Neural crest cell (in vitro differentiated cells): ENCODE measurements at places on chromosomes 12 and 14. TPM values are rescaled to one million over a fixed set of nuclear protein-coding genes. Genes with fewer than 3 reads are reported as not detected.
A peak's percentile ranks its signal among the peaks of the same experiment; 100 is the strongest.

DNA sequence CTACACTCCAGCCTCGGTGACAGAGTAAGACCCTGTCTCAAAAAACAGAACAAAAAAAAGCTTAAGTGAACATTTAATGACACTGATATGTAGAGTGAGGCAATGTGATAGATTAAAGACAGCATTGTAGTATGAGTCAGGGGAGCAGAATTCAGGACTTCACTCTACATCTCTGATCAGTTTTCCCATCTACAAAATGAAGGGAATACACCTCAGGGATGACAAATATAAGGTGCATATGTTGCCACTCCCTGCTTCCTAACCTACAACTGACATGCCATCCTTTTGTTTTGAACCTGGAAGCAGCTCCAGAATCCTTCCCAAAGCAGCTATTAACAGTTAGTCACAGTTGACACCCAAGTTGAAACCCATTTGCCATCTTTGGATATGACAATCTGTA, 30.9 kb upstream of the STRN3 start:
- H3K27me3 ChIP-seq: no peaks in the 10 kb centered on the region
- no peak for DNase-seq
- H3K4me1 ChIP-seq: no peaks in the 10 kb centered on the region
- no peak overlapping the region for H3K4me3 ChIP-seq

FAM234B gene
- 16.0 and 16.3 TPM in 2 replicates for total RNA-seq

- H3K4me3 ChIP-seq: peak overlapping the region; percentile 7
- no peak overlapping the region for H3K27ac ChIP-seq
- H3K36me3 ChIP-seq: no peaks in the 10 kb centered on the region
- H3K4me1 ChIP-seq: peaks cover 19% of the 10 kb centered on the region
These were observed 5.5 kb downstream of the NDRG2 start for GRCh38 chr14:21019366-21019765.

DNA sequence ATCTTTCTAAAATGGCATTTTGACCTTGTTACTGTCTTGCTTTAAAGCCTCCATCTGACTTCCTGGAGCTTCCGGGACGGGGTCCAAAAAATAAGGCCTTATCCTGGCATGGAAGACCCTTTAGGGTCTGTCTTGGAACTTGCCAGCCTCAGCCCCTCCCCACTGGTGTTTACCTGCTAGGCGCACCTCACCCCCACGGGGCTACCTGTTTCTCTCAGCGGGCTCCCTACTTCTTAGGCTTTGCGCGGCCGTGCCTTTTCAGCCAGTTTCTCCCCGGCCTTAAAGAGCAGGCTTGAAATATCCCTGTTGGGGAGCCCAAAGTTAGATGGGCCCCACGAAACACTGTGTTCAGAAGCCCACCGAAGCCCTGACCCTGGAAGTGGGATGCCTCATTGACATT, 5.1 kb downstream of the RTL1 start:
- H3K4me3 ChIP-seq: no peak overlapping the region
- peaks cover 63% of the 10 kb centered on the region for H3K4me1 ChIP-seq
- H3K27ac ChIP-seq: no peak overlapping the region
- peaks cover 27% of the 10 kb centered on the region for H3K27me3 ChIP-seq
- no peak for DNase-seq

DNA sequence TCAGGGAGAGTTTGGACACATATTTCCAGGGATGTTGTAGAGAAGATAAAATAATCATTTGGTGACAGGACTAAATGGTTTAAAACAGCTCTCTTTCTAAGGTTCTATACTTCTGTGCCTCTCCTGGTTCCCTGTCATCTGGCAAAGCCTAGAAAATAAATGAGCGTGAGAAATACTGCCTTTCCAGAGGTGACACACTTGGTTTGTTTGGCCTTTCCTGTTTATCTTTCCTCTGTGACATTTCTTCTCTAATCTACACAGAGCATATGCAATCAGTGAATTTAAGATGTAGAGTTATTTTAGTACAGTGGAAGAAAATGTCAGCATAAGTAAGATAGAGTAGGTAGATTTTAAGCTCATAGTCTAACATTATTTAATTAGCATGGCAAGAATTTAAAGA, 22.0 kb upstream of the SSTR1 start:
- DNase-seq: no peak
- no peaks in the 10 kb centered on the region for H3K36me3 ChIP-seq
- H3K27me3 ChIP-seq: peaks cover 46% of the 10 kb centered on the region
- H3K27ac ChIP-seq: no peak overlapping the region

TMEM30B gene
- total RNA-seq: 0.07 TPM in 1 of 2 replicates, not detected in the other

NAV3 gene
- 4.7 and 5.0 TPM in 2 replicates for total RNA-seq

KRT81 gene
- total RNA-seq: not detected in 2 replicates

- no peak overlapping the region for H3K4me3 ChIP-seq
- peaks cover 44% of the 10 kb centered on the region for H3K36me3 ChIP-seq
- no peak overlapping the region for H3K27ac ChIP-seq
- H3K27me3 ChIP-seq: no peaks in the 10 kb centered on the region
- no peak for DNase-seq
- no peaks in the 10 kb centered on the region for H3K4me1 ChIP-seq
These were observed 83.1 kb downstream of the KICS2 start for GRCh38 chr12:64139021-64139420.

DNA sequence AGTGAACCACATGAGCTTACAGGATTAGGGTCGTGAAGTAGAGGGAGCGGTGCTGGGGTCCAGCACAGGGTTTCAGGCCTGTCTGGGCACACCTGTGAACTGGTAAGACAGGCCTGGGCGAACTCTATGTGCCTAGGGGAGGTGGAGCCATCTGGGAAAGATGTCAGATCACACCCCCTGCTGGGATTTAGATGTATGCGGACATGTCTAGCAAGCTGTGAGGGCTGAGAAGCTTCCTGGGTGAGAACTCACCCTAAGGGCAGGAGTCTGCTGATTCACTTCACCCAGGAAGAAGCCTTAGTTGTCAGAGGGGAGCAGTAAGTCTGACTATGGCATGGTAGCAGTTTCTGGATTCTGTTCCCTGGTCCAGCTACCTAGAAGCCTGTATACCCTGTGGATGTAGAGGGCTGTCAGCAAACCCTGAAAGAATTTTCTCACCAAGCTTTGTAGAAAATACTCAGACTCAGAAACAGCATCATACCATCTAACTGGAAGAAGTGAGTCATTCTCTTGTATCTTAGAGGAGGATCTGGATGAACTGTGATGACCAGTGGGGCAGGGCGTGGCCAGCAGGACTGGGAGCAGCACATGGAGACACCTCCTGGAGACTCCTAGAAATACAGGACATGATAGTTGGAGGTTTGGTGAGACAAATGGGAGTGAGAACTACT, 11.2 kb upstream of the PYGL start:
- H3K27ac ChIP-seq: peak overlapping the region; percentile 70
- H3K36me3 ChIP-seq: no peaks in the 10 kb centered on the region
- H3K4me3 ChIP-seq: no peak overlapping the region
- no peak for DNase-seq

- H3K4me1 ChIP-seq: peaks cover 48% of the 10 kb centered on the region
- no peaks in the 10 kb centered on the region for H3K36me3 ChIP-seq
- H3K27me3 ChIP-seq: peaks cover 98% of the 10 kb centered on the region
- DNase-seq: peak; percentile 75
- no peak within 1 kb of the TSS for H3K27ac ChIP-seq
- H3K4me3 ChIP-seq: peak within 1 kb of the TSS; percentile 92
These were observed at the start of gene TBX3 for GRCh38 chr12:114684098-114684869. TSS of gene TBX3 (minus strand) at chr12:114684175. CDS start at chr12:114683200, 975 bp downstream.

NR1H4 gene
- total RNA-seq: not detected in 2 replicates

SART3 gene
- 87.5 and 89.5 TPM in 2 replicates for total RNA-seq

TOMM20L gene
- 0.42 and 0.52 TPM in 2 replicates for total RNA-seq

- no peaks in the 10 kb centered on the region for H3K36me3 ChIP-seq
- H3K27ac ChIP-seq: no peak overlapping the region
- H3K27me3 ChIP-seq: no peaks in the 10 kb centered on the region
These were observed 152.4 kb upstream of the PELI2 start for GRCh38 chr14:55965851-55966250.

GRCh38 chr12:12561371-12562015, 1.2 kb downstream of the DUSP16 start:
- H3K36me3 ChIP-seq: peaks cover 5% of the 10 kb centered on the region
- peak overlapping the region; percentile 98 for H3K27ac ChIP-seq
- H3K4me1 ChIP-seq: peaks cover 47% of the 10 kb centered on the region
- peak overlapping the region; percentile 84 for H3K4me3 ChIP-seq
- H3K27me3 ChIP-seq: no peaks in the 10 kb centered on the region

- DNase-seq: no peak
- H3K27me3 ChIP-seq: peaks cover 98% of the 10 kb centered on the region
- peak overlapping the region; percentile 4 for H3K4me3 ChIP-seq
These were observed 19.7 kb downstream of the PLEKHG3 start for GRCh38 chr14:64723691-64724577.

IFI27L2 gene
- total RNA-seq: 25.3 and 30.4 TPM in 2 replicates

- H3K4me3 ChIP-seq: no peak overlapping the region
- peaks cover 3% of the 10 kb centered on the region for H3K27me3 ChIP-seq
- no peaks in the 10 kb centered on the region for H3K36me3 ChIP-seq
- DNase-seq: peak; percentile 15
- H3K4me1 ChIP-seq: no peaks in the 10 kb centered on the region
- H3K27ac ChIP-seq: no peak overlapping the region
These were observed 1028.7 kb downstream of the AACS start for GRCh38 chr12:126093908-126094307.

RD3L gene
- total RNA-seq: not detected in 2 replicates

- DNase-seq: no peak
- H3K4me1 ChIP-seq: no peaks in the 10 kb centered on the region
These were observed 46.3 kb upstream of the FAR2 start for GRCh38 chr12:29102741-29103140.

DNA sequence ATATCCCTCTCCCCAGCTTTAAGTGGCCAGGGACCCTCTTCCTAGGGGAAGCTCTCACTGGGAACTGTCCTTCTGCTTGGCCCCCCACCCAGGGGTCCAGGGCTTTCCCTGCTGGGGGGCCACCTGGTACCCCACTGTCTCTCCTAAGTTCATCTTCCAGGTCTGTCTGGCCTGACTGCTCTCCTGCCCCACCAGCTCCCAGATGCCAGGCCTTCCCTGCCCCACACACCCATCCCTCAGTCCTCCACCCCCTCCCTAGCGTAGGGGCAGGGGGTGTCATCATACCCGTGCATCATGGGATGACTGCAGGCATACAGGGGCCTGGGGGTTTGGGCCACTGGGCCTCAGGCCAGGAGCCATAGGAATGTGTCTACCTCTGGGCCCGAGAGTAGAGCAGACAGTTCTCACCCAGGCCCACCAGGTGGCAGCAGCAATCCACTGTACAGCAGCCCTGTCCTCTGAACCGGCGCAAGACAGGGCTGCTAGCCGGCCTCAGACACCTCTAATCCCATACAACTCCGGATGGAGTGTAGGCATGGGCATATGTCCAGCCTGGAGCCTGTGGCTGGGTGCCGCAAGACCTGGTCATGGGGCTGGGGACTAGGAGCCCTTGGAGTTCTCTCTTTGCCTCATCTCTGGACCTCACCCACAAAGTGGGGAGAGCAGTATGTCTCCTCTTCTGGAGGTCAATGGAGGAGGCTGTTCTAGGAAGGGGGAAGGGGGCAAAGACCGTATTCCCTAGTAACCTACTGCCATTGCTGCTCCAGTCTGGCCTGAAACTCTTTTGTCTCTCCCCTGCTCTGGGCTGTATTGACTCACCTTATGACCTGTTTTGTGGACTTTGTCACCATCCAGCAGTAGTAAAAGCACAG, 10.0 kb upstream of the SMARCD1 start:
- H3K4me1 ChIP-seq: peaks cover 12% of the 10 kb centered on the region
- H3K4me3 ChIP-seq: no peak overlapping the region
- no peak overlapping the region for H3K27ac ChIP-seq
- no peaks in the 10 kb centered on the region for H3K36me3 ChIP-seq
- peak; percentile 92 for DNase-seq

SRSF9 gene
- total RNA-seq: 350 and 361 TPM in 2 replicates

DNA sequence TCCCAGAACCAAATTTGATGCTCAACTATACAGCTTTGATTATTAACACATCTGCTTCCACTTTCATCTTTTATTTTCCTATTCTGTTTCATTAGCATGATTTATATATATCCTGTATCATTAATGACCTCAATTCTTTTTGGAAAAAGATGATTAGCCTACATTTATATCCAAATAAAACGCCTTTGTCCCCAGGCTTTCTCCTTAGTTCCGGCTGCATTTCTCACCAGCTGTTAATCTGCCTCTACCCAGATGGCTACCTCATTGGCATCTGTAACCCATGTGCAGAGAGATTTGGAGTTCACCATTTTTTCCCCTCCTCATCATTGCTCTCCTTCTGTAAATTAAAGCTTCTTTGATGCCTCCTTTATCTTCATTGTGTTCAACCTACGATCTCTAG, 336.8 kb upstream of the RGS6 start:
- no peak for DNase-seq
- H3K4me1 ChIP-seq: no peaks in the 10 kb centered on the region
- no peak overlapping the region for H3K4me3 ChIP-seq
- H3K27me3 ChIP-seq: no peaks in the 10 kb centered on the region
- peaks cover 17% of the 10 kb centered on the region for H3K36me3 ChIP-seq

GRCh38 chr14:92692822-92693226, 55.6 kb downstream of the LGMN start:
- no peaks in the 10 kb centered on the region for H3K36me3 ChIP-seq
- DNase-seq: no peak
- H3K27ac ChIP-seq: no peak overlapping the region
- peaks cover 13% of the 10 kb centered on the region for H3K4me1 ChIP-seq
- H3K4me3 ChIP-seq: no peak overlapping the region

- no peak overlapping the region for H3K4me3 ChIP-seq
- H3K27me3 ChIP-seq: no peaks in the 10 kb centered on the region
- no peaks in the 10 kb centered on the region for H3K36me3 ChIP-seq
- H3K27ac ChIP-seq: no peak overlapping the region
- DNase-seq: no peak
These were observed 32.4 kb upstream of the PLEK2 start for GRCh38 chr14:67444395-67444794.

- no peak overlapping the region for H3K27ac ChIP-seq
- no peak overlapping the region for H3K4me3 ChIP-seq
- H3K27me3 ChIP-seq: no peaks in the 10 kb centered on the region
- no peak for DNase-seq
These were observed 42.3 kb upstream of the FRMD6 start for GRCh38 chr14:51609251-51609954.

DNA sequence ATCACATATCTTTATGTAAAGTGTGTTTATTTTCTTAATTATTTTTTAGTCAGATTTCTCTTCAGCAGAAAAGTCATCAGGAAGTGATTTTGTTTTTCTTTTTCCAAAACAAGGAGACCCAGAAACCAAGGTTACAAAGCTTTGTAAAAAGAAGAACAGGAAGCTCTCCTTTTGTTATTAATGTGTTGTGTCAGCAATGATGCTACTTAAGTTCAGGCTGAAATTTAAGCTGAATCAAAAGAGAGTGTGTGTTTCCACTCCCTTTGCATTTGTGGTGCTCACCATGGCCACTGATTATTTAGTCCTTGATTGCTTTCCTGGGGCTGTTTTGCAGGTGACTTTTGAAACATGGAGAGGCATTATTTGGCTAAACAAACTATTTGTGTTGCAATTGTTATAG, 155.3 kb upstream of the ATP2B1 start:
- no peak overlapping the region for H3K4me3 ChIP-seq
- DNase-seq: no peak
- peaks cover 18% of the 10 kb centered on the region for H3K4me1 ChIP-seq
- no peaks in the 10 kb centered on the region for H3K27me3 ChIP-seq
- peak overlapping the region; percentile 60 for H3K27ac ChIP-seq
- H3K36me3 ChIP-seq: peaks cover 3% of the 10 kb centered on the region
